ENCODE measurements at places on chromosomes 2 and 18.

DNA sequence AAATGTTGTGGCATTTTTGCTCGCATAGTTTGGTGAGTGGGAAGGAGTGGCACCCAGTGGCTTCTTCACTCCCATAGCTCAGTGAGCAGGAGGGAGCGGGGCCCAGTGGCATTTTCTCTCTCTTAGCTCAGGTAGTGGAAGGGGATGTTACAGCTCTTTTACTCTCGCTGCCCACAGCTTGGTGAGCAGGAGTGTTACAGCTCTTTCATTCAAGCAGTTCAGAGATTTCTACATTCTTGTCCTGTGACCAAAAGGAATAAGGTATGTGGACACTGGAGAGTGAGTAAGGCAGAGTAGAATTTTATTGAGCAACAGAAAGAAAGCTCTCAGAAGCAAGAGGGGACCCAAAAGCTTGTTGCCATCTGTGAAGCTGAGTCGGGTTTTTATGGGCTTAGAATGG lies 192.4 kb downstream of the SPAG16 start:
- DNase-seq: no peak

GRCh38 chr18:24995056-24995455 lies 356.9 kb downstream of the ZNF521 start:
- no peak for DNase-seq

DNA sequence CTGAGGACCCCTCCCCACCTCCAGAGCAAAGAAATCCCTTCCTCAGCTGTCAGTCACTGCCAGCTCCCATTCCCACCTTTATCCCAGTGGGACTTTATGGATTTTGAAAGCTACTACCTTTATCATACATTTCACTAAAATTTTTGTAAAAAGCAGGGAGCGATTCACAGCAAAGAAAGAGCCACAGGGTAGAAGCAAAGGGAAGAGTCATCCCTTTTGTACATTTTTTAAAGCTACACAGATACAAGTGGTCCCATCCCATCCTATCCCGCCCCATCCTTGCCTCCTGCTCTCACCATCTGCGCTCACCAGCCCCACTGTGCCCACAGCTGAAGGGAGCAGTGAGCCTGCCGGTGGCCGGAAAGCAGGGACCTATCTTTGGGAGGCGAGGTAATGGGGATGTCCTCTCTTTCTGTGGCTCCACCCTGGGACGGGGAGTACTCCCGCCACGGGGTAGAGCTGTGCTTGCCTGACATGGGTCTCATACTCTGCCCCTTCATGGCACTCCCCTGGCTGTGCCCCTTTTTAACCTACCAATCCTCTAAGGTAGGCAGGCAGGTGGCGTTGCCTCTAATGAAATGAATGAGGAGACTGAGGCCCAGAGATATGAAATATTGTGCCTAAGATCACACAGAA lies 13.2 kb downstream of the SH2D6 start:
- DNase-seq: no peak

- DNase-seq: peak; percentile 74
Measured at GRCh38 chr2:44244135-44244871, 31.0 kb upstream of the SLC3A1 start.

GRCh38 chr2:213306316-213306942 lies 22.2 kb downstream of the SPAG16 start:
- no peak for DNase-seq

DNA sequence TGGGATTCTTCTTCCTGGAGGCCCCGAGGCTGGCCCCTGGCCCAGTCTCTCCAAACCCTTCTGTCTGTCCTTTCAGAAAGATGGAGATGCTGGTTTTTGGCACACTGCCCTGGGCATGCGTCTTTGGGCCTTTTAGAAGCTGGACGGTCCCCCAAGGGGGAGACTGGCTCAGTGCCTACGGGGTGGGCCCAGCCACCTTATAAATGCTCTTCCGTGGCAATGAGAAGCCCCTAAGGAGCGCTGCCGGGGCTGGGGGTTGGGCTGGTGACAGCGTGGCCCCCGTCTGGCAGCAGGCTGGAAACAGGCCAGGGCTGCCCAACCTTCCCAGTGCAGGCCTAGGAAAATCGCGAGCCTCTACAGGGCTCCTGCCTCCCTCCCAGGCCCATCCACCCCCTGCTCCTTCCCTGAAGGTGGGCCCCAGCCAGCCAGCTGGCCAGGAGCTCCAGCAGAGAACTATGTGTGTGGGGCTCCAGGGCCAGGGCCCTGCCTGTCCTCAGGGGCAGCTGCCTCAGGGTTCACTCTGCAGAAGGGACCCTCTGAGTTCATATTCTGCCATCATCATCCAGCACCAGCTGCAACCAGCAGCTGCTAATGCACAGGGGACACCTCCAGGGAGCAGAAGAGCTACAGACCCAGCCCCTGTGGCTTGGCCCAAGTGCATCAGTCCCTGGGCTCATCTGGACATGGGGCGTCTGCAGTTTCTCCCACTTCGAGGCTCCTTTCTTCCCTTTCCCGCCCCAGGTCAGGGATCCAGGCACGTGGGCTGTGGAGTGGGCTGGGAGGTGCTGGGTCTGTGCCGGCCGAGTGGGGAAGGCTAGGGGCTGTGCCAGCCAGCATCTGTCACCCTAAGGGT lies 107.6 kb upstream of the OTOS start:
- DNase-seq: no peak

DNA sequence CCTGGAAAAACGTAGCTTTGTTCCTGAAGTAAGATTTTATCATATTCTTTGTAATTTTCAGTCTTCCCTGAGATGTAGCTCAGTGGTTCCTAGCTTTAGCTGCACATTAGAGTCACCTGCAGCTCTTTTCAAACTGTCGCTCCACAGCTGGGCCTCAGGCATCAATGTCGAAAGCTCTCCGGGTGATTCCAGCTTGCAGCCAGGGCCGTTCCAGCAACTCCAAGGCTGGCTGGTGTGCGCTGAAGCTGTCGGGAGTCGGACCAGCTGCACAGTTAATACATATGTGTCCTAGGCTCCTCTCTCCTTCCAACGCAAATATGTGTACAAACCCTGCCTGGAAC lies 609 bp upstream of the ZNF2 start:
- no peak for DNase-seq

DNA sequence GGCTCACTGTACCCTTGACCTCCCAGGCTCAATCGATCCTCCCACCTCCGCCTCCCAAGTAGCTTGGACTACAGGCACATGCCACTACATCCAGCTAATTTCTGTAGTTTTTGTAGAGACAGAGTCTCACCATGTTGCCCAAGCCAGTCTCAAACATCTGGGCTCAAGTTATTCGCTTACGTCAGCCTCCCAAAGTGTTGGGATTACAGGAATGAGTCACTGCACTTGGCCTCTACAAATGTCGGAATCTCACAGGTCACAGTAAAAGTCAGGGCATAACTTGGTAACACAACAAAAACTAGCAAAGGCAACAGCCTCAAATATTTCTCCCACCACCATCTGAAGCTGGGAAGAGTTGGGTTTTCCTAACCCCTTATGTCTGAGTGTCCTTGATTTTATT lies 25.3 kb downstream of the SCG2 start:
- DNase-seq: no peak

GRCh38 chr2:192159736-192160135 lies 35.0 kb downstream of the TMEFF2 start:
- no peak for DNase-seq

GRCh38 chr2:70328921-70329561 lies 27.2 kb upstream of the FAM136A start:
- DNase-seq: no peak

GRCh38 chr2:226581661-226582060 lies 218.0 kb downstream of the IRS1 start:
- DNase-seq: no peak

GRCh38 chr2:48674933-48675332 lies 57.3 kb downstream of the GTF2A1L start:
- no peak for DNase-seq

DNA sequence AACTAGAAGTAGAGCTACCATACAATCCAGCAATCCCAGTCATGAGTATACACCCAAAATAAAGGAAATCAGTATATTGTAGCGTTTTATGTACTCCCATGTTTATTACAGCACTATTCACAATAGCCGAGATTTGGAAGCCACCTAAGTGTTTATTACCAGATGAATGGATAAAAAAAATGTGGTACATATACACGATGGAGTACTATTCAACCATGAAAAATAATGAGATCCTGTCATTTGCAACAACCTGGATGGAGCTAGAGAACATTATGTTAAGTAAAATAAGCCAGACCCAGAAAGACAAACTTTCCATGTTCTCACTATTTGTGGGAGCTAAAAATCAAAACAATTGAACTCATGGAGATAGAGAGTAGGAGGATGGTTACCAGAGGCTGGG lies 131.9 kb downstream of the TMEM131 start:
- no peak for DNase-seq

DNA sequence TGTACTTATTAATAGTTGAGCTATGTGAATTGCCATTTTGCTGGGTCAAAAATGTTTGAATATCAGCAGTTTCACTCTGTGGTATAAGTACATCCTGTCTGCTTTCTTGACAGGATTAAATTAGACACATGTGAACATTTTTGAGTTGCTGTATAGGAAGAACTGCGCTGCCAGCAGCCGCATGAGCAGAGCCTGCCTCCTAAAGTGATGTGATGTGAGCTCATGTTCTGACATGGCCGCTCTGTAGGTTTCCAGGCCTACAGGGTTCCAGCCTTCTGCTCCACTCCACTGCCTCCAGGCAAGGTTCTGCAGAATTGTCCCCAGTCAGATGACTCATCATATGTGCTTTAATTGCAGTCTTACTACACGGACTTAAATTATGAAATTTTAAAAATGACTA lies 119.7 kb upstream of the NFATC1 start:
- DNase-seq: peak; percentile 3

GRCh38 chr2:119468154-119468955 lies 36.7 kb downstream of the TMEM37 start:
- no peak for DNase-seq

- no peak for DNase-seq
Measured at GRCh38 chr2:226622484-226622883, 177.1 kb downstream of the IRS1 start.

DNA sequence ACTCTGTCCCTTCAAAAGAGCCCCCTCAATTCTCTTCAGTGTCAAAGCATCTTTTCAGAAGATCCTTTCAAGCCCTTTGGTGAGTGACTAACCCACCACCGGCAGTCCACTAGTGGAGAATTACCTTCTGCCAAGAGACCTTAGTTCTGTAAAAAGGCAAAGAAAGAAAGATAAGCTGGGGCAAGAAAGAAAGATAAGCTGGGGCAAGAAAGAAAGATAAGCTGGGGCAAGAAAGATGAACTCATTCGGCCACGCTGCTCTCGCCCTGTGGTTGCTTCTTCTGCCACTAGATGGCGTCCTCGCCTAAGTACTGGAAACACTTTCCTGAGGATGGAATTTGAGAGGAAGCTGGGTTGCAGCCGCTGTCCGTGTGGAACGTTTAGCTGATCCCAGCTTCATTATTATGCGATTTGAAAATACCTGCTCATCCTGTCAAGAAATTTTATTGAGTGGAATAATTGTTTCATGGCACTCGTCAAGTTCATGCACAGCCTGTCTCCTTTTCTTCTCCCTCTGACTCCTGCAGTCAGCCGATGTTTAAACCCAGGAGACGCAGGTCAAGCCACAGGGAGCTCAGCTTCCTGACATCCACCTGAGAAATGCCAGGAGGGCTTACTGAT lies 17.3 kb upstream of the ANXA4 start:
- DNase-seq: peak; percentile 84

GRCh38 chr2:67186871-67187270 lies 210.3 kb upstream of the ETAA1 start:
- no peak for DNase-seq

GRCh38 chr2:63862806-63863205 lies 21.1 kb downstream of the UGP2 start:
- no peak for DNase-seq

DNA sequence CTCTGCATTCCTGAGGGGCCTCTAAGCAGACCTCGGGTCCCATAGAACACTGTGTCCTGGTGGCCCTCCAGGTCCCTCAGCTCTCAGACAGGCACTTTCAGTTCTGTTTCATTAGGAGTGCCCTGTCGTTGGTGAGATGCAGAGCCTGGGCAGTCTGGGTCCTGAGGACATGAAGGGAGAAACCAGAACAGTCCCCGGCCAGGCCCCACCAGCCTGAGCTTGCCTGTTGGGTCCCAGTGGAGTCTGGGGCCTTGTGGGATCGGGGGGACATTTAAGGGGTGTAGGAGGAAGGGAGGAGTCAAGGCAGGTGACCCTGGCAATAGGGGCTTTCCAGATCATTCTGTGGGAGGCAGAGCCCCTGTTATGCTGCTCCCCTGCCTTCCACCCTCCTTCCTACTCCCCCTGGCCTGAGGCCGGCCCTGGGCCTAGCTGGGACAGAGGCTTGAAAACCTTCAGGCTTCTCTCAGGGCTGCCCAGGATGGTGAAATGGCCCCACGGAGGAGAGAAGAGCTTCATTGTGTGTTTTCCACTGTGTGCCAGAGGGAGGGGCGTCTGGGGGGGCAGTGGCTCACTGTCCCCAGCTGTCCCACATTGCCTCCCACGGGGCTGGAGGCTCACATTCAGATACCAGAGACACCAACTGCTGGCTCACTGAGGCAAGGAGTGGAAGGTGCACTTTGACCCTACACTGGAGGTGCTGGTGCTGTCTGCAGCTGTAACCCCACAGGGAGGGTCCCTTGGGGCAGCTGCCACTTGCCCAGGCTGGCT lies 26.6 kb upstream of the CATIP start:
- DNase-seq: no peak

DNA sequence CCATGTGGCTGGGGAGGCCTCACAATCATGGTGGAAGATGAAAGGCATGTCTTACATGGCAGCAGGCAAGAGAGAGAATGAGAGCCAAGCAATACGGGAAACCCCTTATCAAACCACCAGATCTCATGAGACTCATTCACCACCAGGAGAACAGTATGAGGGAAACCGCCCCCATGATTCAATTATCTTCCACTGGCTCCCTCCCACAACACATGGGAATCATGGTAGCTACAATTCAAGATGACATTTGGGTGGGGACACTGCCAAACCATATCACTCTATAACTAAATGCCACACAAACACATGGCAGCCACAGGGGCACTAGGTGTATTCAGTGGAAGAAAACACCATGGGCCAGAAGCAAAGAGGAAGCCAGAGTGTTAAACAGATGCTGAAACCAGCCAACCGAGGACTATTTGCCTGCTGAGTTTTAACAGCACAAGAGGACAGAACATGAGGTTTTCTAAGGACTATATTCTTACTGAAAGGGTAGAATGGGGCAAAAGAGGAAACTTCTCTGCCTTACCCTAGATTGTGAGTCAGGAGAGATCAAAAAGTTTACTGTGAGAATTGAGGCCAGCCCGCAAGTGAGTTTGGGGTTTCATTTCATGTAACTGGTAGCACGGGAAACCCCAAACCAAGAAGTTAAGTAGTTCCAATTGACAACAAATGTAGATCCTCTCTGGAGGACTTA lies 49.2 kb downstream of the SIGLEC15 start:
- DNase-seq: peak; percentile 67

DNA sequence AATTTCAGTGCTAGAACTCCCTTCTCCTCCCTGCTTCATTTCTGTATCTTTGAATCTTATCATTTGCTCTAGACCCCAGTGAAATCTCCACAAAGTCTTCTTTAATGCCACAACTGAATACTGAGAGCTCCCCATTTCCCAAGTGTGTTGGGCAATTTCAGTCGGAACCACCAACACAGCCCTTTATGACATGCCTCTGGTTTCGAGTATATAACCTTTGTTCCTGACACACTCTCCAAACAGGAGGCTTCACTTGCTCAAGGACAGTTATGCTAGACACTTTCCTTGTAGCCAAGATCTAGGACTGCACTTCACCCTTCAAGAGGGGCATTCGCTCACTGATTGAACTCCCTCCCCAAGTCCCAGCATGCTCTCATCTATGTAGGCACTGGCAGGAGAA lies 18.6 kb upstream of the TTR start:
- DNase-seq: no peak

- no peak for DNase-seq
Measured at GRCh38 chr2:3179208-3179607, 198.4 kb downstream of the EIPR1 start.

GRCh38 chr2:205836477-205837221 lies 154.3 kb downstream of the NRP2 start:
- DNase-seq: no peak
